Mammary epithelial cell (primary cell): ENCODE measurements at places on chromosomes 3 and 15.

DNA sequence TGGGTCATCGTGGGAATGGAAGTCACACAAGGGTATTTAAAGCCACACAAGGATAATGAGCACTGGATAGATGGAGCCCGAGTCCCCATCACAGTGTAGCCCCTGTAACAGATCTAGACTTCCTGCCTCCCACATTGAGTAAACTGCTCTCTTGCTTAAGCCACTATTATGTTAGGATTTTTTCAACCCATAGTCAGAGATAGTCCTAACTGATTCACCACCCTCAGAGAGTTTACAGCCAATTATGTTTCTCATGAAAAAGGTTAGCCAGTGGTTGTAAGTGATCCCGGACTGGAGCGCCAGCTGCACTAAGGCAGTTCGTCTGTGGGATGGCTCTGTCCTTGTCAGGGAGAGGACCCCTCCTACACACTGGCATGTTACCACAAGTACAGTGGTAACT, 77.0 kb downstream of the KLF13 start:
- peak; percentile 47 for DNase-seq

- peak; percentile 48 for DNase-seq
Observed at GRCh38 chr3:101128786-101129185, 135.6 kb upstream of the ABI3BP start.

- DNase-seq, result no peak
Observed at GRCh38 chr15:100100926-100101325, 240.8 kb downstream of the ADAMTS17 start.

- DNase-seq, result peak; percentile 3
Observed at GRCh38 chr15:60352525-60352924, 45.3 kb downstream of the ANXA2 start.

DNA sequence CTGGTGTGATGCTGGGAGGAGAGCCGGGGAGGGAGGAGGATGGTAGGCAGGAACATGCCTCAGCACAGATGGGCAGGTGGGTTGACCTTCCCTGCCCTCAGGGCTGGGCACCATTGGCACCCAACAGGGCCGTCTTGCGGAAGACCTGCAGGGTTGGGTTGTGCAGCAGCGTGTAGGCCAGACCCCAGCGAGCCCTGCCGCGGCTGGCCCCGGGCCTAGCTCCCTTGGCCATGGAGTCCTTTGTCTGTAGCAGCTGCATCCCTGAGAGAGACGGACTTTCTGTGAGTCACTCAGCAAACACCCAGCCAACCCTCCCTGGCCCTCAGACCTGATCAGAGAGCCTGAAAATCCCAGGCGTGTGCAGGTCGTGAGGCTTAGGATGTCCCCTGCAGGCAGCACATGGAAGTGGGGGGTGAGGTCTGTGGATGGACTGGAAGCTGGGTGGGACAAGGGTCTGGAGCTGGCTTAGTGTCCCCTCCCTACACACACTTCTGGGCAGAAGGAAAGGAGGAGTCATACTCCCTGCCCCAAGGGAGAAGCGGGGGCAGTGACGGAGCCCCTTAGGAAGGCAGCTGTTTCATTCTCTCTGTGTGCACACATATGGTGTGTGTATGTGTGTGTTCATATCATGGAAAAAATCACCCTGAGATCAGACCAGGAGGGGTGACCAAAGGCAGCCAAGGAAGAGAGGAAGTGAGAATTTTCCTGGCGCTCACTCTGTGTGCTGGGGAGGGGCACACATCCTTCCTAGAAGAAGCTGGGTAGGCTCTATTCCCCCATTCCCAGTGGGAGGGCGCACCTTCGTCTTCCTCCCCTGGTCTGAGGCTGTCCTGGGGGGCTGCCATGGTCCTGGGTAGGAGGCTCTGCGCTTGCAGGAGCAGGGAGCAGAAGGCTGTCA, 6.7 kb downstream of the ISLR start:
- DNase-seq, result peak; percentile 25

- DNase-seq, result no peak
Observed at GRCh38 chr15:101264011-101264410, 12.2 kb upstream of the CHSY1 start.
